ENCODE measurements at places on chromosomes 6 and 20. TPM values are rescaled to one million over a fixed set of nuclear protein-coding genes. Genes with fewer than 3 reads are reported as not detected.

The RARS2 gene
- total RNA-seq = 24.7 TPM

The CLDN20 gene
- not detected for total RNA-seq

The FAM83C gene
- total RNA-seq = not detected

The NDUFAF4 gene
- 65.4 TPM for total RNA-seq

The BRPF3 gene
- 26.0 TPM for total RNA-seq

The MOG gene
- total RNA-seq = not detected

The RAD21L1 gene
- total RNA-seq = not detected

The SLC22A23 gene
- 0.37 TPM for total RNA-seq

The RIPOR2 gene
- total RNA-seq = 60.0 TPM

The POPDC3 gene
- total RNA-seq = not detected

The BPIFA3 gene
- total RNA-seq = not detected

The MICB gene
- 19.6 TPM for total RNA-seq

The SLC25A27 gene
- total RNA-seq = 1.2 TPM

The PTGIS gene
- 0.43 TPM for total RNA-seq

The PTPRK gene
- 4.1 TPM for total RNA-seq

The C6orf15 gene
- total RNA-seq = not detected

The FOXS1 gene
- total RNA-seq = not detected
